ENCODE measurements at places on chromosomes 1 and 21.

GRCh38 chr1:99482286-99482685, 163.6 kb upstream of the PALMD start:
- no peak for DNase-seq

GRCh38 chr21:41769933-41770332, 3.1 kb upstream of the RIPK4 start:
- DNase-seq: no peak

- DNase-seq: no peak
These were observed 9.9 kb downstream of the CDKN2C start for GRCh38 chr1:50979937-50980336.

DNA sequence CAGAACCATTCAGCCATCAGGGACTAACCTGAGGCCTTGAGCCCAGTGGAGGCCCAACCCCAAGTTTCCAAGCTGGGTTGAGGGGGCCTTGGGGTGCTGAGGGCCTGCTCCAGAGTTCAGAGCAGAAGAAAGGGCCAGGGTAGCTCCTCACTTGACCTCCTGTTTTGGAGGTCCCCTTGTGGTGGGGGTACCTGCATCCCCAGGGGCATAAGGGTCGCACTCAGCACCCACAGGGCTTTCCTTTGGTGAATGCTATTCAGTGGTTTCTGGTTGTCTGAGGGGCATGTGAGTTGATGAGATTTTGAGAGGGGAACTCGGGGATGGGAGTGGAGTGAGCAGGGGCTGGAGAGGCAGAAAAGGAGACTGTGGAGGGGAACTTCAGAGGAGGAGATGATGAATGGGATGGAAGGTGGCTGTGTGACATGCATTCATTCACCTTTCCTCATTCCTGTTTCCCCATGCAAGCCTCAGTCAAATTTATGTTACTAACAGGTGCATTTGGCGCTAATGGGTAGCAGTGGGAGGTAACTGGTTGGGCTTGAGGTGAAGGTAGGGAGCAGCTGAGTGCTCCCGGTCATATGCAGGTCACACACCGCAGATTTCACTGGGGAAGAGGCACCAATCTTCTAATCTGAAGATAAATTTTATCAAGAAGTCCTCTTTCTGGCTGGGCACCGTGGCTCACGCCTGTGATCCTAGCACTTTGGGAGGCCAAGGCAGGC, 50.4 kb downstream of the TEX35 start:
- DNase-seq: no peak

GRCh38 chr1:236516929-236517704, 6.7 kb upstream of the LGALS8 start:
- DNase-seq: no peak

DNA sequence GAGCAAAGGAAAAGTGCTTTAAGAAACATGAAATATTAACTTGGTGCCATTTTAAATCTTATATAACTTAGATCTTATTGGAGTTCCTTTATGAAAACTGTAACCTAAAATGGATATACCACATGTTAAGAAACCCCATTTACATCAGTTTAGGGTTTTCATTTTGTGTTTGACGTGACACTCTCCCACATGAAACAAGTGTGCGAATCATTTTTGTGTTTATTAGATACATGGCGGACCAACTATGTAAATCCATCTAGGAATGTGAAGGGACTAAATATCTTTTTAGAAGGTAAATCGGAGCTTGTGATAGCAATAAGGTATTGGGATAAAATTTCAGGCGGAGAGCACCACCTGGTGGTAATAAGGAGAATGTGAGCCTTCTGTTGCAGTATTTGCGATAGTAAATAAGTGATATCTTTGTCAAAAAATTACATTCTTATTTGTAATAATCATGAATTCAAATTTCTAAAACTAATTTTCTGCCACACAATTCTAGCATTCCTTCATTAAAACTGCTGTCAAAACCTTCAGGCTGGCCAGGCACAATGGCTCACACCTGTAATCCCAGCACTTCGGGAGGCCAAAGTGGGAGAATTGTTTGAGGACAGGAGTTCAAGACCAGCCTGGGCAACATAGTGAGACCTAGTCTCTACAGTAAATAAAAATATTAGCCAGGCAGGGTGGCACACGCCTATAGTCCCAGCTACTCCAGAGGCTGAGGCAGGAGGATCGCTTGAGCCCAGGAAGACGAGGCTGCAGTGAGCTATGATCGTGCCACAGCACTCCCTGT, 31.3 kb downstream of the SMAP2 start:
- DNase-seq: no peak

- DNase-seq: peak; percentile 81
These were observed 11.4 kb downstream of the FAM229A start for GRCh38 chr1:32350785-32351398.

GRCh38 chr1:97084546-97084945, 363.0 kb downstream of the PTBP2 start:
- no peak for DNase-seq

GRCh38 chr1:175043824-175044223, 20.6 kb upstream of the MRPS14 start:
- no peak for DNase-seq

- DNase-seq: no peak
These were observed 2.2 kb downstream of the CAMK1G start for GRCh38 chr1:209585672-209586071.

DNA sequence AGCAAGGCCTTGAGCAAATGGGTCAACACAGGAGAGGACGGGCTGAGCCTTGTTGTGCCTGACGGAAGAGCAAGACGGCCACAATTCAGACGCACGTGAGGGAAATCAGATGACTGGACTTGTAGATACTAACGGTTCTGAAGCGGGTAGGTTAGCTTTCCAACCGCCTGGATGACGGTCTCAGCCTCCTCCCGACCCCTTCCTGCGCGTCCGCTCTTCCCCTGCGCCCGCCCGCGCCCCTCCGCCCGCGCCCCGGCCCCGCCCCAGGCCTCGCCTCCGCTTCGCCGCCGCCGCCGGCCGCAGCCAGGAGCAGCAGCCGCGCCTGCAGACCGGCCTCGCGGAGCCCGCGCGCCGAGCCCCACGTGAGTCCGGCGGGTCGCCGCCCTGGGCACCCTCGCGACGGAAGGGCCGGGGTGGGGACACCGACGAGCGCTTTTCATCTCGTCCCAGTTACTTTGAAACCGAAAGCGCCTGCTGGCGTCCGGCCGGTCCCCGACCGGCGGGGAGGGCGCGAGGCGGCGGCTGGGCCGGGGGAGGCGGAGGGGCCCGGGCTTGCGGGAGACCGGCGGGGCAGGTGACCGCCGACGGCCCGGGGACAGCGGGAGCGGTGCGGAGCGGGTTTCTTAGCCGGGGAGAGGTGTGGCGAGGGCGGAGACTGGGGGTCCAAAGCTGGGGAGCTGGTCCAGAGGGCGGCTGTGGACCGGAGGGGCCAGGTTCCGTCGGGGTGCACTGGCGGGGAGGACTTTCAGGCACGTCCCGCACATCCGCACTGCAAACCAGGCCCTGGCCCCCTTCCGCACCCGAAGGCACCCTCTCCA, at the start of gene TRAF5:
TSS of gene TRAF5 (plus strand) at position 306 of the 818 bp plus-strand sequence. CDS start 26,407 bp downstream, outside the sequence.
- DNase-seq: no peak

- DNase-seq: no peak
These were observed 40.4 kb downstream of the LDLRAD2 start for GRCh38 chr1:21852282-21853130.

GRCh38 chr1:73998348-73998959, 199.5 kb downstream of the LRRIQ3 start:
- DNase-seq: no peak

GRCh38 chr1:115647047-115647446, 5.3 kb downstream of the VANGL1 start:
- no peak for DNase-seq

DNA sequence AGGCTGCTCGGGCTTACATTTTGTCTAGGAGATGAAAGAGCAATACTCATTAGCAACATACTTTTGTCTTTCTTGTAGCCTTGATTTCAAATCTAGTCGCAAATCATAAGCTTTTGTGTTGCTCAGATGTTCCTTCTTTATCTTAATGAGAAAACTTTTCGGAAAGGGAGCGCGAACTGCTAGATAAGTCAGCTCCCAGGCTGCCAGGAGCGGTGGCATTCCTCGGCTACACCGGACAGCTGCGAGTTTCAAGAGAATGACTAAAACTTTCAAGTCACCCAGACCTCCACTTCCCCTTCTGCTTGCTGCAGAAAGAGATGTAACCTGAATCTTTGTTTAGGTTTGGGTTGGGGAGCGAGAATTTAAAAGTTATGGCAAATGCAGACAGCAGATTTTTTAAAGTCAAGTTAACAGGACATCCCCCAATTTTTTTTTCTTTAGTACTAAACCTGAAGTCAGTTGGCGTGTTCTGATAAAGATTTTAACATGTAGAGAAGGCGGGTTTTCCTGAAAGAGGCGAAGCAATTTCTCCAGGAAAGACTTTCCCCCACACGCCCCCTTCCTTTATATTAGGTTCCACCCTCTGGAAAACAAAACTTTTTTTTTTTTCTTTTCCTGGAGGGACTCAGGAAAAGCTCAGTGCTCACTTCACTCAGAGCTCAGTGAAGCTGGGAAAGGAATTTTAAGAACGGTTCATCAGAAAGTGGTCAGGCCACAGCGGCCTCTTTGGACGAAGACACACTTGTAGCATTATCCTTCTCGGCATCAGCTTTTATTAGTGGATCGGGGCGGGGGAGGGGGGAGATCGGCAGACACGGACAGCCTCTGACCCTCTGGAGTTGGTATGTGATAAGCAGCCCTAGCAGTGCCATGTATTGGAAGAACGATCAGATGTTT, at the start of gene LHX8:
TSS of gene LHX8 (plus strand) at position 639 of the 897 bp plus-strand sequence. CDS start 2,227 bp downstream, outside the sequence.
- DNase-seq: no peak

GRCh38 chr21:42539931-42540343, 26.3 kb downstream of the SLC37A1 start:
- DNase-seq: no peak

GRCh38 chr21:34559089-34559631, 47.1 kb upstream of the KCNE1 start:
- DNase-seq: no peak

DNA sequence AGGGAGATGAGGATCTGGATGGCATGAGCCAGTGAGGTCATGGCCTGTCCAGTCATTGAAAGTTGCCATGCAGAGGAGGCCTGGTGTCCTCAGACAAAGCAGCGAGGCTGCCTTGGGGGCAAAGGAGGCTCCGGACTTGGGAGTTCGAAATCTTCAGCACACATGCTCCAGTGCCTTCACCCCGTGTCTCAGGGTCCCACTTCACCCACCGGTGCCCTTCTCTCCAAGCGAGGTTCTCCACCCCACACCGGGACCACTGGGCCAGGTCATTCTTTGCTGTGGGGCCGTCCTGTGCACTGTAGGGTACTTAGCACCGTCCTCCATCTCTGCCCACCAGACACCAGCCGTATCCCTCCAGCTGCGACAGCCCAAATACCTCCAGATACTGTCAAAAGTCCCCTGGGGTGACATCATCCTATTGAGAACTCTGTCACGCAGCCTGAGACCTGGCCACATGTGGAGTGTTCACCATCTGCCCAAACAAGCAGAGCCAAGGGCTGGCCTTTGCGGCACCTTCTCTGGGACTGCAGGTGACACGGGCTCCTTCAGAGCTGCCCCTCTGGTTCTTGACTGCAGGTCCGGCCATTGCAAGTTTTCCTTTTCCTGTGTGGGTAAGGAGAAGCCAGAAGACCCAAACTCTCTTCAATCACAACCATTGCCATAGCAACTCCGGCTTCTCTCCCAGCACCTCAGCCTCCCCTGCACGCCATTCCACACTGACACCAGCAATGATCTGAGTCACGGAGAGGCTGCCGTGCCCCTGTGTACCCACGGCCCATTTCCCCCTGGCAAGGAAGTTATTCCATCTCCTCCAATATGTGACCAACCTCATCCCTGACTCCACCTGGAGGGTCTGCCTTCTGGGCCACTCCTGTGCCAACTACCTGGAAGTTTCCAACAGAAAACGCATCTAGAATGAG, 20.4 kb upstream of the PDE9A start:
- no peak for DNase-seq

DNA sequence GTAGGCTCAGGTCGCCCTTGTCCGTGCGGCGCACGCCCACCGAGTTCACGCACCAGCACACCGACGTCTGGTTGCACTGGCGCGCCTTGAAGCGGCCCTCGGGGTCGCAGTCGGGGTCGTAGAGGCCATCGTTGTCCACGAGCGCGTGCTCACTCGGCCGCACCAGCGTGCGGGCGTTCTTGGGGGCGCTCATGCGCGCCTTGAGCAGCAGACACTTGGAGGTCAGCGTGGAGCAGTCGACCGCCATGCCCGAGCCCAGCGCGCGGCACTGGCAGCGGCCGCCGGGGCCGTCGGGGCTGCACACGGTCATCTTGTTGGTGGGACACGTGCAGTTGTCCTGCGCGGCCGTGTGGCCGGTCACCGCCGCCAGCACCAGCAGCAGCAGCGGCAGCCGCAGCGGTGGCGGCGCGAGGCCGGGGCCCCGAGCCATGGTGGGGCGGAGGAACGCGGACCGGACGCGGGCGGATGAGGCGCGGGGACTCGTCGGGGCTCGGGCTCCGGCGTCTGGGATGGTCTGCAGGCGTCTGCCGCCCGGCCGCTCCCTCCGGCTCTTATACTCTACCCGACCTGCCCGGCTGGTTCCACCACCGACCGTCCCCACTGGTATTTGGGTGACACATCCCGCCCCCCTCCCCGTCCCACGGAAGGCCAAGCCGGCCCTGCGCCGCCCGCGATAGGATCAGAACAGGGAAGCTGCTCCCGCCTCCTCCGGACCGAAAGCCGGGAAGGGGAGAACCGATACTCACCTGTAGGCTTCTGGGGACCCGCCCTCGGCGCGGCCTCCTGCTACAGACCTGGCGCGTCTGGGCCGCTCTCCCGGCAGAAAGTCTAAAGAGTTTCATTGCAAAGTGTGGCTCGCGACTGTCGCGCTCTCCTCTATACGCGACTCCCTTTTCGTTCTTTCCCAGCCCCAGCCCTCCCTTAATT, at the start of gene TACSTD2:
TSS of gene TACSTD2 (minus strand) at position 526 of the 927 bp plus-strand sequence. CDS start at position 430, 96 bp downstream.
- no peak for DNase-seq

- DNase-seq: no peak
These were observed 11.0 kb upstream of the CDC42 start for GRCh38 chr1:22041505-22041904.

DNA sequence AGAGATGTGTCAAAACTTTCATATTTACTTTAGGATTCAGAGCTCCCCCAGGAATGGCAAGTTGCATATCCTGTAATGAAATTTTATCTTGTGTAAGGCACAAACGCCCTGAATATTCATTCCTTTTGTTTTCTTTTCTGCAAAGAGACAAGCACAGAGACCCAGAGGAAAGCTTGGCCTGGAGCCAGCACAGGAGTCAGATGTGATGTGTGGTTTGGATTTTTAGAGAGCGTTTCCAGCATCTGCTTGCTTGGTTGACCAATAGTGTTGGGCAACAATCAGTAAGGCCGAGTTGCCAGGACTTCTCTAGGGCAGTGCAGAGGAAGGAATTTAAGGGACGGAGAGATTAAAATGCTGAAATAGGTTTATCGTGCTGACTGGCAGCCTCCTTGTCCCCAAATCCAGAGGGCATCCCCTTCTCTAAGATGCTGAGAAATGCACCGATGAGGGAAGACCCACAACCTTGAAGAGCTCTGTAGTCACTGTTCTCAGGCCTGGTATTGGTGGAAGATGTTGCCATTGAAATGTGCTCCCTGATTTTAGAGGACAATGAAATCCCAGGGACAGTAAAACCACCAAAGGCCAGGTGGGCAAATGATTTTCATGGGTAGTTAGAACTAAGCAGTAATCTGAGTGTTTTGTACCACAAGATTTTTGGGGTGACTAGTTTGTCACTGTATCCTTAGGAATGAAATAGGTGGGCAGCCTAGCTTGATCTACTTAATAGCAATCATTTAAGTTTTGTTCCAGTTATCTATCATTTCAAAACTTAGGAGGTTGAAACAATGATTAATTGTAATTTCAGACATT, 37.9 kb upstream of the RHOU start:
- DNase-seq: no peak

All from activated naive CD4-positive, alpha-beta T cell (primary cell).